ENCODE measurements at places on chromosomes 2 and 18.

- peak; percentile 11 for DNase-seq
Observed at GRCh38 chr2:217459680-217460405, 543.0 kb downstream of the TNS1 start.

GRCh38 chr18:40179729-40180461 lies 1775.1 kb upstream of the PIK3C3 start:
- DNase-seq: no peak

GRCh38 chr2:61841286-61841685 lies 12.6 kb downstream of the FAM161A start:
- no peak for DNase-seq

DNA sequence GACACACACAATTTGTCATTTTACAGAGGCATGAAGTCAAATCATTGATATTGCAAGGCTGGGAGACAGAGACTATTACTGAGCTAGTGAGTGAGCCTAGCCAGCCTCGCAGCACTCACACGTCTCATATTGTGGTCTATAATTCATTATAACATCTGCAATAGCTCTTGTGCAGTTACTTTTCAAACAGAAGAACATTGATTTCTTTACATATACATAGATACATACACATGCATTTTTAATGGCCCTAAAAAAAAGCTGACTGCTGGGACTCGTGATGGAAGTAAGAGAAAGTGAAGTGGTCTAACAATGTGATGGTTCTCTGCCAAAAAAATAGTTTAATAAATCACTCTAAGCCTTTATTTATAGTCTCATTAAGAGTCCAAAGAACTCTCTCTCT lies 56.8 kb downstream of the KIAA2012 start:
- no peak for DNase-seq

DNA sequence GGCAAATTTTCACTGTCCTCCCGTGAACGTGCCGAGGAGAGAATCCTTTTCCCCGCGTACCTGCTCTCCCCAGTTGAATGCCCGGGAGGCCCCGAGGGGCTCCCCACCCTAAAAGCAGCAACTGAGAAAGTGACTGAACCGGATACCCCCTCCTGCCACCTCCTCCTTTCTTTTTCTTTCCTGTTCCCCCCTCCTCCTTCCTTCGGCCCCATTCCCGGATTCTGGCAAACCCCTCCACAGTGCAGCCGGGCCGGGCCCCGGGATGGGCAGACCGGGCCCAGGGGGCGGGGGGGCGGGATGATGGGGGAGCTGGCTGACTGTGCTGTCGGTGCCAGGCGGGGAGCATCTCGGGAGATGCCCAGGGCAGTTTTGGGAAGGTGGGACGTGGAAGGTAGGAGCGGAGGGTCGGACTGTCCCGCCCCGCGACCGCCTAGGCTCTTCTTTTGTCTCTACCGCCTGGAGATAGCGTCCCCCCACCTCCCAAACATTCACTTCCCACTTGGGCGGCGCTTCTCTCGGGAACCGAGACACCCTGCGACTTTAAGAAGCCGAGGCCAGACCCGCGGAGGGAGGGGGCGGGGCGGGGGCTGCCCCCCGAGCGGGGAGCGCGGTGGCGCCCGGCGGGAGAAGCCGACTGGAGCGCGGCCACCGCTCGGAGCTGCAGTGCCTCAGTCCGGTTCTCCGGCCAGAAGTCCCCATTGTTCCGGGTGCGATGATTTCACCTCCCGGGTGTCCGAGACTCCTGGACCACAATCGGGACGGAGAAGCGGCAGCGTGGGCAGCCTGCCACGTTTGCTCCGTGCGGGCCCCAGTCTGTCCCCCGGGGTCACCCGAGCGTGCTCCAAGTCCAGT lies 8.2 kb downstream of the DLX2 start:
- DNase-seq: no peak

DNA sequence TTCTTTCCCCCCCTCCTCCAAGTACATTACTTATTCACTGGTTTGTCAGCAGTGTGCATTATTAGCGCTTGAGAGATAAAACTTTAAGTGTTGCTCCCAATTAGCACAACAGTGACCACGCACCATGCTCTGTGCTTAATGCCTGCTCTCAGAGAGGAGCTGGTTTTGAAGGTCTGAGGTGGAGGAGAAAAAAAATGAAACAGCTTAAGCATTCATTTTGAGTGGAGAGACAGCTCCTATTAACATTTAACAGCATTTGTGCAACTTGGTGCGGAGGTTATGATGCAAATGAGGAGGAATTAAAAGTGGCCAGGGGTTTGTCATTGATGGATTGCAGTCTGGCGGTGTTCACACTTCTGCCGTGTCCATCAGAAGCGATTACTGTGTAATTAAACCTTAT lies 141.8 kb downstream of the FIGN start:
- peak; percentile 23 for DNase-seq

GRCh38 chr2:188845692-188846091 lies 128.5 kb upstream of the COL3A1 start:
- no peak for DNase-seq

DNA sequence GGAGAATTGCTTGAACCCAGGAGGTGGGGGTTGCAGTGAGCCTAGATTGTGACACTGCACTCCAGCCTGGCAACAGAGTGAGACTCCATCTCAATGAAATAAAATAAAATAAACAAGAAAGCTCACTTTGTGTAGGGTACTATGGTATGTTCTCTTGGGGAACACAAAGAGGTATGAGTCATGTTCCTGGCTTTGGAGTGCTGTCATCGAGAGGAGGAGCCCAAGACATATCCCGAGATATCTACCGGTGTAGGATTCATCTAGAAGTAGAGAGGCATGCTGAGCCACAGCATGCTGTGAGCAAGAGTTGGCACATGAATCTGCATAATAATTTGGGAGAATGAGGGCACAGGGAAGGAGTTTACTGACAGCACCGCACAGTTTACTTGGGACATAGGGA lies 244.9 kb upstream of the EPHA4 start:
- DNase-seq: no peak

- no peak for DNase-seq
Observed at GRCh38 chr2:127217470-127218325, 2.4 kb downstream of the CYP27C1 start.

GRCh38 chr2:203605302-203605701 lies 70.2 kb upstream of the RAPH1 start:
- no peak for DNase-seq
